ENCODE measurements at places on chromosomes 12 and 14.

DNA sequence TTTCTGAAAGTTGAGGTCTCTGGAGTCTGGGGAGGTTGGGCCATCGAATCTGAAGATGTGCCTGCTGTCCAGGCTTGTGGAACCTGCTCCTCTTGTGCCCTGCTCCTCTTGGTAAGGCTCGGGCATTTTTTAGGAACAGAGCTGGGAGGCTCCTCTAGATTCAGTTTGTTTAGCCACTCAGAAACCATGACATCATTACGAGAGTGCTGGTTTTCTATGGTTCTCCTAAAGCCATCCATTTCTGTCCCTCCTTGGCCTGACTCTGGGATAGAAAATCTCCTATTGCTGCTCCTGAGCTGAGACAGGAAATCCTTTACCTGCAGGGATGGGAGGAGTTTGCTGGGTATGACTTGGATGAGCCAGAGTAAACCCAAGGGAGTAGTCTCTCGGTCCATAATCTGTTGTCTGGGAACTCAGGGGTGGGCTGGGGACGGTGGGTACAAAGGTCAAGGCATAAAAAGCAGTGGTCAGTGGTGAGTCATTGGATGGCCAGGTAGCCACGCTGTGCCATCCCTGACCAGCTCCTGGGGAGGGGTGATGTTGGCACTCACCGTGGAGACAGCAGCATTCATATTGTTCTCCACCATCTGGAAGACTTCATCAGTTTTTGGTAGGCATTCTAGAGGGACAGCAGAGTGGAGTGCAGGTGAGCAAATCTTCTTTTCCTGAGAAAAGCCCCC, 2.4 kb upstream of the ADCY4 start:
- no peak for DNase-seq

GRCh38 chr14:77565289-77565993, 51.0 kb downstream of the SPTLC2 start:
- DNase-seq = no peak

- no peak for DNase-seq
These were observed 5.7 kb upstream of the PLEK2 start for GRCh38 chr14:67417633-67418032.

DNA sequence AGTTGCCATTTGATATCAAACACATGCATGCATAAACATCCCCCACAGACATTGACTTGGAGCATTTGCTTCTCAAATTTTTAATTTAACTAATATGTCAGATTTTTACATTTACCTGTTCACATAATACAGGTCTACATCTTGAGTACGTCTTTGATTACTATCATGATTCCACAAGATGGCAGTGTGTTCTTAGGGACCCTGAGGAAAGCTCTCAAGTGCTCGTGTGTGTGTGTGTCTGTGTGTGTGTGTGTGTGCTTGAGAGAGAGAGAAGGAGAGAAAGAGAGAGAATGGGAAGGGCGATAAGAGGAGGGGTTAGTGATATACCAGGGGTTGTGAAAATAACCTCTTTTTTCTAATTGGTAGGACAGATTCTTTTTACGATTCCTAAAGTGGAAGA, 167.1 kb upstream of the OR4E1 start:
- DNase-seq = no peak

DNA sequence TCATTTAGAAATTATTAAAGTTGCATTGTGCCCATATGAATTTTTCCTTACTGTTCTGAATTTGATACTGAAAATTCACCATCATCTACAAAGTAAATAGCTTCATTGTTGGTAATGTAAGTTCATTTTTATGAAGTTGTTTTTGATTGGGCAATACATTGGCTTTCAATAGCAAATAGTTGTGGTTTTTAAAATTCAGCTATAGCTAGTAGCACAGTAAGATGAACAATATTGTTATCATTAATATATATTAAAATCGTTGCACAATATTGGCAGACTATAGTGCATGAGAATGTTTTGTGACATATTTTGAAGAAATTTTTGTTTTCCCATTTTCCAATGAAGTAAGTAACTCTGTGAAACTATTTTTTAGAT, 575.0 kb downstream of the PRKD1 start:
- no peak for DNase-seq

DNA sequence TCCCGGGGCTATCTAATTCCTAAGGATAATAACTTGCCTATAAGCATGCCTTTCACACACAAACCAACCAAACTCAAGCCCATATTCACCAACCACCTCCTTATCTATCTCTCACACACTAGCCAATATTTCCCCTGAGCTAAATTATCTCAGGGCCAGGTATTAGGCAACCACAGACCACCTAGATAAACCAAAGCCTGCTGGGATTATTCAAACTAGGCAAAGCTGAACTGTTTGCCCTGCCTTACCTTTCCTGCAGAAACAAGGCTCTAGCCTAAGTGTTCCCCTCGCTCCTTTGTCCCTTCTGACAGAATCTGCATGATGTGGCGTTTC, 114.7 kb upstream of the EEA1 start:
- DNase-seq = no peak
